ENCODE measurements at places on chromosomes 7 and 10.

GRCh38 chr7:151008143-151008510 is 16.2 kb downstream of the ATG9B start:
- DNase-seq: no peak

GRCh38 chr7:7051206-7051877 is 131.0 kb upstream of the C1GALT1 start:
- peak; percentile 52 for DNase-seq

DNA sequence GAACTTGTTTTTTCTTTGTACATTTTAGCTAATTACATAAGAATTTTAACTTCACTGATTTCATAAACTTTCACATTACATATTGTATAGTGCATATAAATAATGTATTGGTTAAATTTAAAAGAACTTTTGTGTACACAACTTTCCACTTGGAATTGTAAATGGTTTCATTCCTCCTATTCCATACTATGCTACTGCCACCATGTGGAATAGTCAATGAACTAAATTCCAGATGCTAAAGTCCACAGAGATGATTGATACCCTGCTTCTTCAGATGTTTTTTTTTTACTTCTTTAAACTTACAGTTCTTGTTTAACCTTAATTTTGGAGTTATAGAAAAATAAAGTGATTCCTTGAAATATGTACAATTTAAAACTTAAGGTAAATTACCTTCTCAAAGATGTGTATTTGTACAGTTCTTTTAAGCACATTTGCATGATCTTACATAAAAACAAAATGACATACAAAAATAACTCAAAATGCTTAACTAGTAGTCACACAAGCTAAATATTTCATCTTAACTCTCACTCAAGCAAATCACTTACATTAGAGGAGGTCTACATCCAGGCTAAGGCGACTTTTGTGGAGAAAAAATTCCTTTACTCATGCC is 247.6 kb upstream of the HGF start:
- DNase-seq: peak; percentile 47

GRCh38 chr7:138170959-138171703 is 94.9 kb downstream of the AKR1D1 start:
- DNase-seq: no peak

DNA sequence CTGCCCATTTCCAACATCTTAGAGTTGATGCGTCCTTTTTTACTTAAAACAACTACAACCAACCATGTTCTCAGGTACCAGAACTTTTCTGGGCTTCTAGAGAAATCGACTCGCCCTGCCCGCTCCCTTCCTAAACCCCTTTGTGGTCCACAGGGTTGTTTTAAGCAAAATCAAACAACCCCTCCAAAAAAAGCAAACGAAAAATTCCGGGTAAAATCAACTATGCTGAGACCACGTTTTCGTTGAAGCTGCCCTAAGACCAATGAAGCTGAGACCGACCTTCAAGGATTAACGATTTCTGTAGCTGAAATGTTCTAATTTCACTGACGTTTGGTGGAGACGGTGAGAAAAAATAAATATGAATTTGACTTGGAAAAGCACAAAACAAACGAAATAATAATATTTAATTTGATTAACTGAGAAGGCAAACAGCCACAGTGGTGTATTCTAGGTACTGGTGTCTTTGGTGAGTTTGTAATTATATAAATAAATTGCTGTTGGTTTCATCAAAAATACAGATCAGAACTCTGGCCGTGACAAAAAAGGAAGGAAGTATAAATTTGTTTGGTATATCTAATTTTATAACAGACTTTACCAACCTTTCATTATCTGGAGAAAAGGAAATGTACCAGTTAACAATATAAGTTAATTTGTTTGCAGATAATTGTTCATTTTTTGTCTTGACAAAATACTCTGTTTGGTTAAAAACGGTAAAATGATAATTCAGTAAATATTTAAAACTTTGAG is 4.7 kb upstream of the IGF2BP3 start:
- DNase-seq: no peak

All from HT-29 (cell line).